Fibroblast of lung (primary cell): ENCODE measurements at places on chromosomes 2 and 18.

GRCh38 chr2:240832205-240832727, 12.2 kb upstream of the KIF1A start:
- peak; percentile 84 for DNase-seq

- DNase-seq, result peak; percentile 98
Observed at GRCh38 chr2:218806346-218806978, 24.5 kb downstream of the CYP27A1 start.

- DNase-seq, result peak; percentile 84
Observed at GRCh38 chr2:180761224-180761623, 219.2 kb upstream of the UBE2E3 start.

- peak; percentile 1 for DNase-seq
Observed at GRCh38 chr2:129008055-129008880, 689.6 kb upstream of the HS6ST1 start.

DNA sequence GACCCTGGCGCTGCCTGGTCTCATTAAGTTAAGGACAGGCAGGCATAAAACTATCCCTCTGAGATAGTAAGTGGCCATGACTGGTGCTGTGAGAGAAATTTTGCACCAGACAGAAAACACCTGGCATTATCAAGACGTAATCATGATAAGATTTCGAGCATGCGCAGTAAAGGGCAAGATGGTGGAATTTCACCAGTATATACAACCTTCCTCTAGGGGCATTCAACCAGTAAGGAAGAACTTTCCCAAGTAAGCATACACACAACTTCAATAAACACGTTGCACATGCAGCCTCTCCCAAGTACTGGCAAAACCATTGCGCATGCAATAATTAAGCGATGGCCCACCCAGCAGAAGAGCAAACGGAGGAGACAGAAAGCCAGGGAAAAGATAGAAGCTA, 1376.4 kb upstream of the CRIM1 start:
- DNase-seq, result no peak

DNA sequence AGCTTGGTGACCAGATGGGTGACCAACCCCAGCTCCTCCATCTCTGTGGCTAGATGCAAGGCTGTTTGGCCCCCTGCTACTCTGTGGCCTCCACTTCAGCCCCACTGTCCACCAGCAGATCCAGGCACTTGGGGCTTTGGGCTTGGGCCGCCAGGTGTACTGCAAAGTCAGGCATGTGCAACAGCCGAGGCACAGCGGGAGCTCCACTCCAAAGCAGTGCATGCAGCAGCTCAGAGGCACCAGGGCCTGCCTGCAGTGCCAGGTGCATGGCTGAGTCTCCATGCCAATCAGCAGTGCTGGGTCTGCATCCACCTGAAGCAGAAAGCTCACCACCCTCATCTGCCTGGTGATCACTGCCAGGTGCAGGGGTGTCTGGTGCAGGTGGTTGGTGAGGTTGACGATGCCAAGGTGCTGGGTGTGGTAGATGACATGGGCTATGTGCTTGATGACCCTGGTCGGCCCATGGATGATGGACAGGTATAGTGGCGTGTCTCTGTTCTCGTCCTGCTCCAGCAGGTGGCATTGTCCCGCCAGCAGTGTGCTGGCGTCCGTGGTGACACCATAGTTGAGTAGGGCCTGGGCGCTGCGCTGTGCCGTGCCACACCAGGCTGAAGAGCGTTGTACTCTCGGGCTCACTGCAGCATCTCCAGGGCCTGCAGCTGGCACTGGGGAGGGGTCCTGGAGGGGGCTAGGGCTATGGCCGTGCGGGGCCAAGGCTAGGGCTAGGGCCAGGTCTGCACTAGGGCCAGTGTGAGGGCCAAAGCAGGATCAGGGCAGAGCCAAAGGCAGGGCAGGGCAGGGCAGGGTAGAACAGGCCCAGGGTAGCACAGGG, 1.0 kb upstream of the ANKRD62 start:
- no peak for DNase-seq

- peak; percentile 10 for DNase-seq
Observed at GRCh38 chr2:14540015-14540414, 92.5 kb upstream of the LRATD1 start.

- peak; percentile 65 for DNase-seq
Observed at GRCh38 chr2:182715121-182715891, 751 bp upstream of the DNAJC10 start.

DNA sequence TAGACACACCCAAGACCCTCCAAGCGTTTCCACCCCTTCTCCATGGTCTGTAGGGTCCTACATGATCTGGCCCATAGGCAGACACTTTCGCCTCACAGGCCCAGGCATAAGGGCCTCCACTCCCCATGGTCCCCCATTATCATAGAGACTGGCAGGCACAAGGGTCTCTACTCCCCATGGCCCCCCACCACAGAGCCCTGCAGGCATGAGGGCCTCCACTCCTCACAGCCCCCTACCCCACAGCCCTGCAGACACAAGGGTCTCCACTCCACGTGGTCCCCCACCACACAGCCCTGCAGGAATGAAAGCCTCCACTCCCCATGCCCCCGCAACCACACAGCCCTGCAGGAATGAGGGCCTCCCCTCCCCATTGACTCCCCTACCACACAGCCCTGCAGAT, 159.7 kb upstream of the AGAP1 start:
- DNase-seq, result no peak

- DNase-seq, result no peak
Observed at GRCh38 chr18:10463741-10464140, 9.3 kb downstream of the APCDD1 start.

GRCh38 chr18:77106331-77106730, 26.3 kb downstream of the MBP start:
- no peak for DNase-seq

- DNase-seq, result no peak
Observed at GRCh38 chr2:132597831-132598230, 72.2 kb downstream of the LYPD1 start.

- peak; percentile 80 for DNase-seq
Observed at GRCh38 chr2:237729681-237730475, 68.7 kb upstream of the RBM44 start.

DNA sequence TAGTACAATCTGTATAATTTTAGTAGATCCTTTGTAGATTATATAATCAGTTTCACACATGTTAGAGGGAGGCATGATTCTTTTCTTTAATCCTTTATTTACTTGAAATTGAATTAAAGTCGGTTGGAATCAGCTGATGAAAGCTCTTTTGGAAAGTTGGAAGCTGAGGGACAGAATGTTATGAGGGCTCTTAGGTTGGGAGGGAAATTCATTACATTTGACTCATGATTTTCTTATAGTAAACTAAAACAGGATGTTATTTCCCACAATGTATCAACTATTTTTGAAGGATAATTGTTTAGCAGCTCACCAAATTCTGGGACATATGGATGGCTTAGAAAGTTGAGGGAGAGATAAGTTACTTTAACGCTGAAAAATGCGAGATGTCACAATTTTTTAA, 52.7 kb upstream of the TMEFF2 start:
- no peak for DNase-seq

DNA sequence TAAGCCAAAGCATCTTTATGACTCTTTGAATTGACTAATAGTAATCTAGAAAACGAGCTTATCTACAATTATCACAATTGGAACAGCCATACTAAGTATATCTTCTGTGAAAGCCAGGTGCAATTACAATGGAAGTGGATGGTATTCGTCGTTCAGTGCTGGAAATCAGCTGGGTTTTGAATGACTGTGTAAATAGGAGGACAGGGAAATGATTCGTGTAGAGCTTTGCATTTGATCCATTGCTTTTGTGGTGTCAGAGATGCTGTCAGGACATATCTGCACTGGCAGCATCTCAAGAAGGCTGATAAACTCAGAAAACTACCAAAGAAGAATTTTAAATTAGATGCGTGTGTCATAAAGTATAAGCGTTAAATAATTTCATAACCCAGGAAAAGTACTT, 187.1 kb downstream of the ZNF407 start:
- no peak for DNase-seq

DNA sequence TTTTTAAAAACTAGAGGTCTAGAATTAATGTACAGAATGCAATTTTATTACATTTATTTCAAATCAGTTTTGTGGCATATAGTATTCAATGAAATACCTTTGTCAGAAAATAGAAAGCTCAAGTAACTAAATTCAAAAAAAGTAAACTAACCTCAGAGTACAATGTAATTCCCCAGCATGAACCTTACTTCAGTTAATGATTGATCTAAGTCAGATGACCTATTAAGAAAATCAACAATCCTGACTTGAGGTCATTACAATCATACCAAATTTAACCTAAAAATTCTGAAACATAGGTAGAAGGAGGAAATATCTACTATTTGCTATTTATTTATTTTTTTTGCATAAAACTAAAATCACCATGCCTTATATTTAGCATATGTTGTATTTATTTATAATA, 142.9 kb downstream of the CCDC102B start:
- no peak for DNase-seq

DNA sequence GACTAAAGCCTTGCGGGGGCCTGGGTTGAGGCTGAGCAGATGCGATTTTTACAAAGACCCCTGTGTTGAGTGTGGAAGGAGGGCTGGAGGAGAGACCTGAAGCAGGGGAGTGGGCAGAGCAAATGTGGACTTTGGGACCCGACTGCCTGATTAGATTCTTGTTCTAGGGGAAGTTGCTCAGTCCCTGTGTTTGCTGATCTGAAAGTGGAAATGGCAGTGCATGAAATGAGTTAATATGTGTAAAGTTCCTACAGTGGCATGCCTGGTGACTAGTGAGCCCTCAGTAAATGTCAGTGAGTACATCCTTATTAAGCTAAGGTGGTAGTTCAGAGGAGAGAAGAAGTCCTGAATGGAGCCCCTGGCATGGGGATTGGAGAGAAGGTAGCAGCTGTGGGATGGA, 52.3 kb downstream of the ARMC9 start:
- no peak for DNase-seq

- no peak for DNase-seq
Observed at GRCh38 chr2:198930170-198930569, 527.6 kb downstream of the SATB2 start.

- no peak for DNase-seq
Observed at GRCh38 chr2:54591551-54591950, 131.9 kb upstream of the EML6 start.

GRCh38 chr2:52341732-52342131, 1309.8 kb upstream of the NRXN1 start:
- no peak for DNase-seq

- DNase-seq, result no peak
Observed at GRCh38 chr2:187503700-187504099, 50.5 kb downstream of the TFPI start.

- no peak for DNase-seq
Observed at GRCh38 chr2:98551316-98551715, 57.0 kb downstream of the COA5 start.

DNA sequence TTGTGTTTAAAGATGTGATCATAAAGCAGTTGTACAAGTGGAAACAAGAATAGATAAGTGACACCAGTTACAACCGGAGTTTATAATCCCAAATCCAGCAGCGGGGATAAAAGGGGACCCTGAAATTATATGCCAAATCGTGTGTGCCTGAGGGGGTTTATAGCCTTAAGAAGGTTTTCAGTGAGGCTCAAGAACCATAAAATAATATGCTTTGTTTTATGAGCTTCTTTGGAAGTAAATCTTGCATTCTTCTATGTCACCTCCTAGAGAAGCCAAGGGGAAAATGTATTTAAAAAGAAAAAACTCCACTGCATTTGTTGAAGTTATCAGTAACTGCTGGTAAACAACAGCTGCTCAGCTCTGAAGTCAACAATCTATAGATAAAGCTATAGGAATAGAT, 25.8 kb upstream of the MAP3K20 start:
- DNase-seq, result no peak

- no peak for DNase-seq
Observed at GRCh38 chr2:181314551-181314950, 142.6 kb upstream of the ITGA4 start.

GRCh38 chr2:205292665-205293295, 389.5 kb upstream of the NRP2 start:
- DNase-seq, result no peak

- DNase-seq, result no peak
Observed at GRCh38 chr2:224892574-224893204, 149.6 kb downstream of the DOCK10 start.

DNA sequence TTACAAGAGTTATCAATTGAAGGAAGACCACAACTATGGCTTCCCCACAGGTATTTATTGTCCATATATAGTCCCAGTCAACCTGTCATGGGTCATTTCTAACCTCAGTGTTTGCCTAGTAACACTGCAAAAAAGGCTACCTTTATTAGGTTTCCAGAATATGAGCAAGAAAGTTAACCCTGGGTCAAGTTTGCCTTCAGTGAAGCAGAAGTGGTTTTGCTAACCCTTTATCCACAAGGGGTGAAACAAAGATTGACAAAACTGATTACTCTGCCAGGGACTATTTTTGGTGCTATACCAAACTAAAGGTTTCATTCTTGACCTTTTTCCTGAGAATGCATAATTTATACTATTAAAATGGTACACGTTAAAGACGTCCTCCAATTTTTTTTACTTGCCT, 28.8 kb downstream of the SP100 start:
- DNase-seq, result no peak
